PC-9 (cell line): ENCODE measurements at places on chromosomes 5 and 9. TPM values are rescaled to one million over a fixed set of nuclear protein-coding genes. Genes with fewer than 3 reads are reported as not detected.

Gene SLU7
- total RNA-seq = 53.6 and 75.3 TPM in 2 replicates

DNA sequence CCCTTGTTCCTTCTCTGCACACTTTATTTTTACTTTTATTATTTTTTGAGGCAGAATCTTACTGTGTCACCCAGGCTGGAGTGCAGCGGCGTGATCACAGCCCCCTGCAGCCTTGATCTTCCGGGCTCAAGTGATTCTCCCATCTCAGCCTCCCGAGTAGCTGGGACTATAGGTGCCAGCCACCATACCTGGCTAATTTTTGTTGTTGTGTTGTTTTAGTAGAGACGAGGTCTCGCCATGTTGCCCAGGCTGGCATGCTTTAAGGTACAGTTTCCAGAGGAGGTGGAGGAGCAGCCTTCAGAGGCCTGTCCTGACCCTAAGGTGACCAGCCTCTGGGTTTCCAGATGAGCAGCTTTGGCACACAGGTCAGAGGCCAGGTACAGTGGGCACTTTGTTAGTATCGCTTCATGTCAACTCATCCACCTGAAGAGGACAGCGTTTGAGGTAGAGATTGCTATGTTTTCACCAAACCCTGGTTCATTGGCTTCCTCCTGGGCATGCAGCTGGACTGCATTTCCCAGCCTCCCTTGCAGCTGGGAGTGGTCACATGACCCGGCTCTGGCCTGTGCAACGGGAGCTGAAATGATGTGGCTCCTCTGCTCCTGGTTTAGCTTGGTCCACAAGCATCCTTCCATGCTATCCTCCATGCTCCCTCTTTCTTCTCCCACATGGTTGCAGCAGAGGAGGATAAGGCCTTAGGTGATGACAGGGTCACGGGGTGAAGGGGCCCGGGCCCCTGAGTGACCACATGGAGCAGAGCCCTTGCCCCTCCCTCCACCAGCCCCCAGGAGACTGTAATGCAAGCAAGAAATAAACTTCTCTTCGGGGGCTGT lies 139.3 kb upstream of the IER5L start:
- H3K27me3 ChIP-seq = no peaks in the 10 kb centered on the region
- H3K4me1 ChIP-seq = no peaks in the 10 kb centered on the region
- H3K27ac ChIP-seq = no peak overlapping the region
- DNase-seq = peak; percentile 29
- H3K36me3 ChIP-seq = no peaks in the 10 kb centered on the region

- no peak overlapping the region for H3K4me3 ChIP-seq
- no peak for DNase-seq
- H3K27ac ChIP-seq = no peak overlapping the region
These were observed 300.3 kb upstream of the GRAMD2B start for GRCh38 chr5:126122942-126123341.

DNA sequence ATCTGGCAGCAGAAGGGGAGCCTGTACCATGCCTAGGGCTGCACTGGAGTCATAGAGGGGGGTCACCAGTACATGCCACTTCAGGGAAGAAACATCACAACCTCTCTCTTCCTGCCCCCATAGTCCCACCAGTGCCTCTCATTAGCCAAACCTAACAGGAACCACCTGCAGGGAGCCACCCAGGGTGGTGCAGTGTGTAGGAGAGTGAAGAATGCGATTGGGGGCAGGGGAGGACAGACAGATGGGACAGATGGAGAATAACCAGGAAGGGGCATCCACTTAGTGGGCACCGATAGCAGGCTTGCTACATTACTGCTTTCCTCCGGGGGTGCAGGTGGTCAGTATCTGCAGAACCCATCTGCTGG lies 19.2 kb downstream of the DAPK1 start:
- H3K4me3 ChIP-seq = no peak overlapping the region
- no peak for DNase-seq
- H3K36me3 ChIP-seq = no peaks in the 10 kb centered on the region
- no peaks in the 10 kb centered on the region for H3K27me3 ChIP-seq
- H3K27ac ChIP-seq = no peak overlapping the region

Gene GMCL2
- not detected in 2 replicates for total RNA-seq

Gene EFNA5
- 38.0 and 42.7 TPM in 2 replicates for total RNA-seq

Gene SPINK7
- not detected in 2 replicates for total RNA-seq

Gene PRR16
- 2.8 and 5.0 TPM in 2 replicates for total RNA-seq

Gene SLC23A1
- total RNA-seq = 1.9 TPM in 2 replicates

GRCh38 chr5:112238473-112238872 lies 180.6 kb downstream of the EPB41L4A start:
- H3K4me3 ChIP-seq = no peak overlapping the region
- H3K27me3 ChIP-seq = no peaks in the 10 kb centered on the region
- no peaks in the 10 kb centered on the region for H3K4me1 ChIP-seq

Gene IL13
- total RNA-seq = not detected in 2 replicates

DNA sequence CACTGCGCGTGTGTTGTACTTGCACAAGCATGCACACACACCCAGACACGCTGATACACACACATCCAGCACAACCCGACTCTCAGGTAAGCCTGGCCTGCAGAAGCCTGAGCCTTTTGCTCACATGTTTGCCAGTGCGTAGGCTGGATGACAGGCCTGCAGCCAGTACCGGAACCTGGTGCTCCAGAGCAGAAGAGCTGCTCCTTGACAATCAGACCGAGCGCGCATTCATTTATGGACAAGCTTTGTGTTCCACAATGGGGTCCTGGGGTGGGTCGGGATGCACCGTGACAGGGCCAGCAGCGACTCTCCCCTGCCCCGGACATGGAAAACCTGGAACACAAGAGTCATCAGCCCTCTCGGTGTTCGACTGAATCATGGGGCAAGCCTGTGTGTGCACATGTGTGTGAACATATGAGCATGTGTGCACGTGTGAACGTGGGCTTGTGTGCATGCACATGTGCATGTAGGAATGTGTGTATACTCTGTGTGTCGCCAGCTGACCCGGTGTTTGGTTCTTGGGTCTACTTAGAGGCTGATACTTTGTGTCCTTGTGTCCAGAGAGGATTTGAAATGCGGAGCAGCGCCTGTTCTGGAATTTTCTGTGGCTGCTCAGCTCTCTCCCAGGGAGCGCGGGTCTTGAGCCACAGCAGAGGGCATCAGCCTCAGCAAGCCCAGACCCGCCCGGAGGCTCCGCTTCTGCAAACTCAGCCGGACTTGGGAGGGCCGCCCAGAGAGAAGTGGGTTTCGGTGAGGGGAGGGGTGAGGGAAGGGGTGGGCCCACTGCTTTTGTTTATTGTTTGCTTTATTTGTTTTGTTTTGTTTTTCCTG lies 32.2 kb downstream of the IRX4 start:
- no peak overlapping the region for H3K4me3 ChIP-seq
- no peak overlapping the region for H3K27ac ChIP-seq
- H3K36me3 ChIP-seq = no peaks in the 10 kb centered on the region
- peaks cover 97% of the 10 kb centered on the region for H3K27me3 ChIP-seq
- no peak for DNase-seq

DNA sequence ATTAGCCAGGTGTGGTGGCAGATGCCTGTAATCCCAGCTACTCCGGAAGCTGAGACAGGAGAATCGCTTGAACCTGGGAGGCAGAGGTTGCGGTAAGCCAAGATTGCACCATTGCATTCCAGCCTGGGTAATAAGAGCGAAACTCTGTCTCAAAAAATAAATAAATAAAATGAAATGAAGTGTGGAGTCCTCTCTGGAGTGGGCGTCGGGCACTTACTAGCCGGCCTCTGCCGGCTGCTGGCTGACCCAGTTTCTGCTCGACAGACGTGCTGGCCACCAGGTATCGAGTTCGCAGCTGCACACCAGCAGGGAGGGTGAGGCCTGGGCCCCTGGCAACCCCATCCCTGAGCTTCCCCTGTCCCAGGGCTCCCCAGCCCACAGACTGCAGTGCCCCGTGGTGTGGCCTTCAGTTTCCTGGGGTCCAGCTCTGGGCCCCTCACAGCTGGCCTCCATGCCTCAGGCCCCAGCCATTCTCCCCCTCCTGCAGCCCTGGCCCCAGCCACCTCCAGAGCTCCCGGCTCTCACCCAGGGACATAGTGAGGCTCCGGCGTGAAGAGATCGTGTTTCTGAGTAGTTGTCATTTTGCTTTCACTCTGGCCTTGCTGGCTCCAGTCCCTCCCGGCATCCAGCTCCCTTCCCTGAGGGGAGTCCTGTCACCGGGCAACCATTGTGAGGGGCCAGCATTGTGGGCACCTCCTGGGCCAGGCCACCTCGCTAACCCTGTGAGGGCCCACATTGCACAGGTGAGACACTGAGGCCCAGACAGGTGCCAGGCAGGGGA lies 3.8 kb upstream of the STPG3 start:
- no peak overlapping the region for H3K27ac ChIP-seq
- peaks cover 13% of the 10 kb centered on the region for H3K4me1 ChIP-seq
- no peak overlapping the region for H3K4me3 ChIP-seq

- peak; percentile 53 for DNase-seq
- H3K27me3 ChIP-seq = peaks cover 15% of the 10 kb centered on the region
- H3K27ac ChIP-seq = no peak overlapping the region
- no peaks in the 10 kb centered on the region for H3K4me1 ChIP-seq
- H3K4me3 ChIP-seq = peak overlapping the region; percentile 11; the same call in 1 of the 2 replicates
These were observed 15.0 kb downstream of the LHX6 start for GRCh38 chr9:122213589-122214413.

DNA sequence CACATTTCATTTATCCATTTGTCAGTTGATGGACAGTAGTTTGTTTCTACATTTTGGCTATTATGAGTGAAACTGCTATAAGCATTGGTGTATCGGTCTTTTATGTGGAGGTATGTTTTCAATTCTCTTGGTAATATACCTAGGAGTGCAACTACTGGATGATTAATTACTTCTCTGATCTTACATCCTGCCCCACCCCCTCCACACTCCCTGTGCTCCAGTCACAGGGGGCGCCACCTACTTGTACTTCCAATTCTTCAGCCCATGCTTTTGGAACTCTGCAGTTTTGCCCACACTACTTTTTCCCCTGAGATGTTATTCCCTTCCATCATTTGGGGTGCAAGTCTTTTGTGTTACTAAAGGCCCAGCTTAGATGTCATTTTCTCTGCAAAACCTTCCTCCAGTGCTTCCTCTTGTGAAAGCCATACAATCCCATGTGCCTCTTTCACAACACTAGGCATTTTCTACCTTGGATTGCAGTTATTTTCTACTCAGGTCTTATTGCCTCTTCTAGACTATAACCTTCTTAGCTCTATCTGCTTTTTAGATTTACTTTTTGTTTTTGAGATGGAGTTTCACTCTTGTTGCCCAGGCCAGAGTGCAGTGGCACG lies 42.1 kb downstream of the SEC61B start:
- H3K4me1 ChIP-seq = no peaks in the 10 kb centered on the region
- H3K36me3 ChIP-seq = no peaks in the 10 kb centered on the region
- H3K4me3 ChIP-seq = no peak overlapping the region
- H3K27ac ChIP-seq = no peak overlapping the region
- DNase-seq = no peak

GRCh38 chr5:151003503-151003860 lies 16.9 kb upstream of the GPX3 start:
- no peak for DNase-seq
- no peaks in the 10 kb centered on the region for H3K36me3 ChIP-seq
- no peaks in the 10 kb centered on the region for H3K4me1 ChIP-seq
- H3K27ac ChIP-seq = no peak overlapping the region
- no peak overlapping the region for H3K4me3 ChIP-seq

DNA sequence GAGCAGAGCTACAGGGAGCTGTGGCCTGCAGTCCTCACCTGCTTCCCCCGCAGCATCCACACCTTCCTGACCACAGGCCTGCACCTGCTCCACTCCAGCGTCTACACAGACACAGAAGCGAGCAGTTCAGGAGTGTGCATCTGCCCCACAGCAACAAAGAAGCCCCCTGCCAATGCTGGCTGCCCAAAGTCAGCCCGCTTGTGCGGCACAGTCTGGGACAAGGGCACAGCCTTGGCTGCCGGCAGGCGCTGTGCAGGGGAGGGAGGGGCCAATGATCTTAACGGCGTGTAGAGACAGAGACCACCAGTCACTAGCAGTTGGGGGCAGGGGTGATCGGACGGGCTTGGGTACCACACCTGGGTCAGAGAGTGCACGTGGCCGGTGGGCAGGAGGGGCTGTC lies 6.6 kb downstream of the BRD9 start:
- peaks cover 84% of the 10 kb centered on the region for H3K36me3 ChIP-seq
- H3K27ac ChIP-seq = no peak overlapping the region
- no peak for DNase-seq
- H3K27me3 ChIP-seq = no peaks in the 10 kb centered on the region

Gene SH2D3C
- total RNA-seq = 0.75 and 0.79 TPM in 2 replicates

DNA sequence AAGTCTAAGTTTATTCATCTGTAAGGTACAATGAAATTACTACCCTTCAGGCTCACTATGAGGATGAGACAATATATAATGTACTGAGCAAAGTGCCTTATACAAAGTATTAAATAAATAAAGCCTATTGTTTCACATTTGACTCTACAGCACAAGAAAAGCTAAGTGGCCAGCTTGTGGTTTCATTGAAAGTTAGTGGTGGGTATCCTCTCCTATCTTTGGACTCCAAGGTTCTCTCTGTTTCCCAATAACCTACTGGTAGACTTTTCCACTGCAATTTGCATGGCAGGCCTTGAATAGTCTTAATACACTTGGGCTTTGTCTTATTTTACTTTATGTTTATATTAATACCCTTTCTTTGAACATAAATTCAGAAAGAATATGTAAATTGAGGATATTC lies 262.7 kb downstream of the DEPDC1B start:
- no peak overlapping the region for H3K4me3 ChIP-seq
- H3K27me3 ChIP-seq = no peaks in the 10 kb centered on the region
- no peaks in the 10 kb centered on the region for H3K36me3 ChIP-seq

Gene TMOD1
- 6.8 and 7.1 TPM in 2 replicates for total RNA-seq

Gene PCAT7
- 3.8 and 3.9 TPM in 2 replicates for total RNA-seq

GRCh38 chr5:164356790-164357189 lies 851.4 kb downstream of the MAT2B start:
- H3K27me3 ChIP-seq = peaks cover 1% of the 10 kb centered on the region; the same call in 1 of the 2 replicates
- no peaks in the 10 kb centered on the region for H3K4me1 ChIP-seq
- DNase-seq = no peak
- H3K36me3 ChIP-seq = no peaks in the 10 kb centered on the region
- H3K27ac ChIP-seq = no peak overlapping the region

DNA sequence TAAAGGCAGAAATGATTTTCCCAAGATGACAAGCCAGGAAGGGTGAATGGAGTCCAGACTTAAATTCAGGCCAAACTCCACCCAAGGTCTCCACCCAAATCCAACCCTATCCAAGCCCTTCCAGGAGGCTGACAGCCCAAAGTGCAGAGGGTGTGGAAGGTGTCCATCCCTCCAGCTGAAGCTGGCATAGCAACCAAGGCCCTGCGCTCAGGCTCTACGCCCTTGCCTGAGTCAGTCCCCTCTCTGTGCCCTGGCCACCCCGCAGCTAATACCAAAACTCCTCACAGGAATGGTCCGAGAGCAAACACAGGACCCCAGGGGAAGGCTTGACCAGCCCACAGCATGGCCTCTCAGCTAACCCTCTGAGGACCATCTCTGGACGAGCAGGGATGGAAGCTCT lies 2.1 kb downstream of the SEPTIN8 start:
- H3K36me3 ChIP-seq = no peaks in the 10 kb centered on the region
- H3K27ac ChIP-seq = no peak overlapping the region
- H3K27me3 ChIP-seq = no peaks in the 10 kb centered on the region; the same call in 1 of the 2 replicates
- DNase-seq = no peak
- peaks cover 15% of the 10 kb centered on the region for H3K4me1 ChIP-seq

DNA sequence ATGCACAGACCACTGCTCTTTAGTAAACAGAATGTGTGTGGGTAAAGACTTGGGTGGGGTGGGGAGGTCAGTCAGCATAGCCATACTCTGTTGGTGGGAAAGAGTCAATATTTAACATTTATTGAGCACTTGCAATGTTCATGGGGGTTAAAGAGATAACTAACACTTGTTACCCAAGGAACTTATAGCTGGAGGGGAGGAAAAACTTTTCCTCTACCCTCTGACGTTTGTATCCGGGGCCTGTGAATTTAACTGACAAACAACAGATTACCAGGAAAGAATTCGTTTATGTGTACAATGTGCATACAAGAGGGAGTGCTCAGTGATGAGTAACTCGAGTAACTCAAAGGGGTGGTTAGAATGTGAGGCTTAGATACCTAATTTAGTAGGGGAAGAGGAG lies 6.8 kb upstream of the CLINT1 start:
- no peaks in the 10 kb centered on the region for H3K27me3 ChIP-seq
- H3K36me3 ChIP-seq = no peaks in the 10 kb centered on the region
- DNase-seq = peak; percentile 71
- H3K4me3 ChIP-seq = no peak overlapping the region
